Activated naive CD4-positive, alpha-beta T cell treated with anti-CD3 and anti-CD28 coated beads, Interleukin-2, amount 50 U/mL, for 16 hours (primary cell): ENCODE measurements at places on chromosomes 2 and 18.

- no peak for DNase-seq
These were observed 1.0 kb upstream of the ROCK1 start for GRCh38 chr18:21112543-21113105.

GRCh38 chr2:168671932-168672331 lies 130.5 kb upstream of the NOSTRIN start:
- no peak for DNase-seq

- DNase-seq: no peak
These were observed 87.4 kb downstream of the MYT1L start for GRCh38 chr2:2243666-2244065.

GRCh38 chr2:155023674-155024073 lies 325.2 kb downstream of the KCNJ3 start:
- no peak for DNase-seq

DNA sequence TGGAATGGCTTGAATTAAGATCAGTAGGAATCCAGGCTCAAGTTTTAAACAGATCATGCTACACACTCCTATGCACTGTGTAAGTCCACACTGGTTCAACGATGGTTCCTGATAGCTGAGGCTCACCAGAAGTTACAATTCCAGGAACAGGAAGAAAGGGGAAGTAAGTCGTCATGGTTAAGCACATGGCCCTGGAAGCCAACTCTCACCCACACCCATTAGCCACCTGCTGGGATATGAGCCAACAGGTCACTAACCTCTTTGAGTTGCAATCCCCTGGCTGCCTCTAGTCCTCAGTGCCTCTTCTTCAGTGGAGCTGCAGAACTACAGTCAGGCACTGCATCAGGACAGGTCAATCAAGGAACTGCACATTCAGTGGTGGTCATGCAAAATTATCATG lies 133.5 kb downstream of the TMEM182 start:
- DNase-seq: no peak

DNA sequence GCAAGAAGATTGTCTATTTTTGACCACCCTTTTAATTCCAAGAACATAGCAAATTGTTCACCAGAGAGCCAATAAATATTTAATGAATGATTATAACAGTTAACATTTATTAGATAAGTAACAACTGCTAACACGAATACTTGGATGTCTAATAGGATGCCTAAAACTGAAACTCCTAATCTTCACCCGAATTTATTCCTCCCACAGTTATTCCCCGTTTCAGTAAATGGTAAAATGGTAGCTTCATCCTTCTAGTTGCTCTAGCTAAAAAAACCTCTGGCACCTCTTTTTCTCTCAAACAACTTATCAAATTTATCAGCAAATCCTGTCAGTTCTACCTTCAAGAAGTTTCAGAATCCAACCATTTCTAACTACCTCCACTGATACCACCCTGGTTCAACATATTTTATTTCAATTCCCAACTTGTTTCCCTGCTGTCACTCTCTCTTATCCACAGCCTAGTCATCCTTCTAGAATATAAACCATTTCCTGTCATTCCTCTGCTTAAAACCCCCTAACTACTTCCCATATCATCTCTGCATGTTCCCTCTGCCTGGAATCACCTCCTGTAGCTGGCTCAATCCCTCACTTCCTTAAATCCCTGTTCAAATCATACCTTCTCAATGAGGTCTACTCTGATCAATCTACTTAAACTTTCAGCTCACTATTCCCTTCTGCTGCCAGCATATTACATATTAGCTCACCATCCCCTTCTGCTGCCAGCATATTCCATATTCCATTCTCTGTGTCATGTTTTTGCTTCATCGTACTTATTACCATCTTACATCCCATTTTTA lies 93.8 kb downstream of the ROCK2 start:
- no peak for DNase-seq

DNA sequence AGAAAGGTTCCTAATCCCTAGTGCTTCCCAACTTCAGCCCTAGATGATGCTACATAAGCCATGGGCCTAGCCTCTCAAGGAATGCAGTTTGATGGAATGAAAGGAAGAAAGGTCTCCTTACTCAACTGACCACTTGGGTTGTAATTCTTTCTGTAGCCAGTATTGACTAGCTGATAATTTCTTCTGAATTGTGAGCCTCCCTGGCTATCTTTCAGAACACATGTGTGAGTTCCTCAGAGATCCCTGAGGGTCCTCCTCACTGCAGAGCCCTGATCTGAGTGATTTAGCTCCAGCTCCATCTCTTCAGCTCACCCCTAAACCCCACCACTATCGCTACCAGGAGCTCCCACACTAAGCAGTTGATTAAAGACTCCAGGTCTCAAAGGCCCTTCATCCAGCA lies 31.5 kb downstream of the CFAP210 start:
- DNase-seq: no peak

DNA sequence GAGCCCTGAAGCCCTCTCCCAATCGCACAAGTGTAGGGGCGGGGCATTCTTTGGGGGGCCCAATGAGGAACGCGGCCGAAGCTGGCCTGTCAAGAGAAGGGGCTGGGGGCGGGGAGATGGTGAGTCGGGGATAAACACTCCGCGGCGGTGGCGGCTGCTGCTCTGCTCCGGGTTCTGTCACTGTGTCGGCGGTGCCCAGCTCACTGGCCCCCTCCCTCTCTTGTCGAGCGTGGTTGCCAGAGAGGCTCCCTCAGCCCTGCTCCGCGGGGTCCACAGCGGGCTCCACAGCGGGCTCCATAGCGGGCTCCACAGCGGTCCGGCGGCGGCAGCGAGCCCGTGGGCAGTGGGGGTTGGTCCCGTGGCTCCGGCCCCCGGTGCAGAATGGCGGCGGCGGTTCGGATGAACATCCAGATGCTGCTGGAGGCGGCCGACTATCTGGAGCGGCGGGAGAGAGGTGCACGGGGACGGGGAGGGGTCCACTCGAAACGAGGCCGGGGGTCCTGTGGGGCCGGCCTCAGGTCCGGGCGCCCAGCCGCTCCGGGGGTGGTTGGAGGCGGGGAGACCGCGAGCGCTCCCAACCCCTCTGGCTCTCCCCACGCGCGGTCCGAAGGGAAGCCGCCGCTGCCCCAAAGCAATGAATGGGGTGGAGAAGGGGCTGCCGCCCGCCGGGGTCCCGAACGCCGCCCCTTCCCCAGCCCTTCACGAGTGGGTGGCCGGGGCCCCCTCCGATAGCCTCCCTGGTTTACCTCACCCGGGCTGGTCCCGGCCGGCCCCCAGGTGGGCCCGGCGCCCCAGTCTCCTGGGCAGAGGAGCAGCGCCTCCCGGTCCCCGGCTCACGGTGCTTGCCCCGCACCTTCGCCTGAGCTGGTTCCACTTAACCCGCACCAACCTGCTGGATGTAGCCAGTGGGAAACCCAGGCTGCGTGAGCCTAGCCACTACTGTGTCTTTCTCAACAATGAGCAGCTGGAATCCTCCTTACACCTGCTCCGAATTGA lies at the start of gene MXD1:
Gene MXD1, plus strand, starts transcription at position 160 of the 996 bp plus-strand sequence. Its CDS starts 222 bp downstream, at position 382.
- DNase-seq: peak; percentile 100

DNA sequence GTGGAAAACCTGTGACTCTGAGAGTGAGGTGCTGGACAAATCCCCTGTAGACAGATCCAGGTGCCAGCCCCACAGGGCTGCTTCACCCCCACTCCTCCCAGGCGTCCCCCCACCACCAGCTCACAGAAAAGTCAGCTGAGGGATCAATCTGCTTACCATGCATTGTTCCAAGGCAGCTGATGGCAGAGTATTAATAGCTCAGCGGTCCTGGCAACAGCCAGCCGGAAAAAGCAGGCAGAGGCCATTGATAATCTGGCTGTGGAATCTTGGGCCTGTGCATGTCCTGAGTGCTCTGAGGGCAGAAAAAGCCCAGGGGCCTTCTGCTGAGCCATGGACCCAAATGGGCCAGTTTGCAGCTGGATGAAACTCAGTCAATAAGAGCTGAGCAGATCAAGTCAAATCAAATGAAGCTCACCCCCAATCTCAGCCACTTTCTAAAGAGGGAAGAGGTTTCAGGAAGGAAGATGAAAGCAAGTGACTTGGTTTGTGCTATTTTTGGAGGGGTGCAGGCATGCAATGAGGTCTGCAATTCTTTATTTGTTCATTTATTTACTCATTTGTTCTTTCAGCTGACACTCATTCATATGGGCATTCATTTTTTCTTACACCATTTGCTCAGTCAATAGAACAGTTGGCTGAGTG lies 63.4 kb downstream of the GYPC start:
- DNase-seq: no peak
